Osteocyte (in vitro differentiated cells): ENCODE measurements at places on chromosomes 7 and 10.

DNA sequence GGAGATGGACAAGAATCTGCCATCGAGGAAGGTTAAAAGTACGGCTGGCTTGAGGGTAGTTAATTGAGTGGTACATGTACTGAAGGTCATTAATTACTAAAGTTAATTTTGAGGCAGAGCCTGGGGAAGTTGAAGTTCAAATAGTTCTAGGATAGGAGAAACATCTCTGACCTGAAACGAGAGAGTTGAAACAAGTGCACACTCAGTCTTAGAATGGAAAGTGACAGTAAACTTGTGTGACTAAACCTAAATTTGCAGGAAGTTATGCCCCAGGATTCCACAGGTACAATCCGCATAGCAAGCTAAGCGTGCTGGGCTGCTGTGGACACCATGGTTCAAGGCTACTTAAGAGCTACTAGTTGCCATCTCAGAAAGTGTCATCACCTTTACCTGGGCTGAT lies 209.9 kb downstream of the CHCHD3 start:
- DNase-seq: no peak

GRCh38 chr10:6701289-6701688 lies 121.2 kb upstream of the PRKCQ start:
- DNase-seq: no peak

GRCh38 chr10:28798428-28798955 lies 121.2 kb downstream of the BAMBI start:
- DNase-seq: no peak

GRCh38 chr10:131259535-131259934 lies 52.0 kb downstream of the TCERG1L start:
- DNase-seq: no peak

GRCh38 chr7:99139036-99139435 lies 4.9 kb downstream of the SMURF1 start:
- no peak for DNase-seq

DNA sequence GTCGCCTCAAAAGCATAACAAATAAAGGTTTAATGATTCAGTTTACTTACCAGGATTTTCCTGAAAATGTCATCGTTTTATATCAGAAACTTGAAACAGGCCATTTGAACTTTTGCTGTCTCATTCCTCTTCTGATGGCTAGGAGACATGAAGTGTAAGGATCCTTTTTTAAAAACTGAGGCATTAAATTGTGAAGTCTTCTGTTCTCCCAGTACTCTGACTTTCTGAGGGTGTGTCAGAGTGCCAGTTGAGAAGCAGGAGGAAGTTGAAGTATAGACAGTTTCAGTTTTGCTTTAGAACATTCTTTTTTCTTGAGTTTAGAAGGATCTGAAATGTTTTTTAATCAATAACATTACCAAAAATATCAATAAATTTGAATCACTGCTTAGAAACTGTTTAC lies at the start of gene SAMD9L:
SAMD9L (minus strand) TSS at position 242 of the 400 bp plus-strand sequence. CDS start 12,414 bp downstream, outside the sequence.
- no peak for DNase-seq

- DNase-seq: no peak
Measured at GRCh38 chr10:95697429-95697828, 3.7 kb upstream of the TCTN3 start.

- peak; percentile 34 for DNase-seq
Measured at GRCh38 chr10:47113907-47114500, 186.0 kb upstream of the GDF10 start.

DNA sequence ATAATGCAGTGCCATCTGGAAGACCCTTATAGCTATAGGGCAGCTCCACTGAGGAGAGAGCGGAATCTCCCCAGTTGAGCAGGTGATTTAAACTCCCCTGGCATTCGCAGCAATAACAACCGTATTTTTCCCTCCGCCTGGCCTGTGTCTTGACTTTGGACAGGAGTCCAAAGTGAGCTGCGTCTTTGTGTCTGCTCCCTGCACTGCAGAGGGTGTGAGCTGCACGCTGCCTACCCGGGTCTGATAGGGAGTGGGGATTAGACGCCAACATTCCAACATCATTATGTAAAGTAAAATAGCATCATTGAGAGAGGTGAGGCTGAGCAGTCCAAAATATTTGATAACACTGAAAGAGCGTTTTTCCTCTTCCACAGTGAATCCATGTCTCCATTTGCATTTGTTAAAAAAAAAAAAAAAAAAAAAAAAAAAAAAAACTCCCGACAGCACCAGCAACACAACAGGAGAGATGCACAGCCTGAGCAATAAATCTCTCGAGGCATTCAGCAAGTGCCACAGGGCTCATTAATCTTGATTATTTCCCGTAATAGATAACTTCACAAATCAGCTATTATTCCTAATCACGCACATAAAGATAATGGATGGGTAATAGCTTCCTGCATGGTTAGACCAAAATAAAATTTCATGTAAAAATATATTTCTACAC lies 68.6 kb downstream of the CELF2 start:
- no peak for DNase-seq

DNA sequence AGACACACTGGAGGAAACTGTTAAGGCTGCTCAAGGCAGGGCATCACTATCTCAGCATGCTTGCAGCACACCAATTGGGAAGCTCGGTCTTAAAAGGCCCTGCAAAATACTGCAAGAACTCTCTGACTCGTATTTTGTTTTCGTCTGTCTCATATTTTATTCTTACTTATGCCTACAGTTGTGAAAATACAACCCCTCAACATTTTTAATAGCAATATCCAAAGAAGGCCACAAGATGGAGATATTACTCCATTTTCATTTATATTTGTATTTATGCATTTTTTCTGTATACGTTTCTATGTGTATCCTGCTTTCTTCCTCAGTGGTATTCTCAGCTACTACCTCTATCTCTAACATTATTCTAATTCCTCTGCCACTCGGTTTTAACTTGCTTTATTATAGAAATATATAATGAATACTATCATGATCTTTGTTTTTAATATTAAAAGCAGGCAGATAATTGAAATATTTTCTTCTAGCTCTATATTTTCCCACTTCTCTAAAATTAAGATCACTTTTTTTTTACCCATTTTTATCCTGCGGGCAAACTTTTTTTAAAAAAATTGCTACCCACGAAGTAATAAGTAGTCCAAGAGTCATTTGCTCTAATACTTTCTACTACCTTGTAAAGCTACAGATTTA lies 10.0 kb downstream of the DNAJC1 start:
- DNase-seq: no peak

GRCh38 chr7:88686468-88687229 lies 72.9 kb upstream of the ZNF804B start:
- DNase-seq: no peak

- DNase-seq: no peak
Measured at GRCh38 chr7:97630116-97630515, 101.8 kb upstream of the TAC1 start.

DNA sequence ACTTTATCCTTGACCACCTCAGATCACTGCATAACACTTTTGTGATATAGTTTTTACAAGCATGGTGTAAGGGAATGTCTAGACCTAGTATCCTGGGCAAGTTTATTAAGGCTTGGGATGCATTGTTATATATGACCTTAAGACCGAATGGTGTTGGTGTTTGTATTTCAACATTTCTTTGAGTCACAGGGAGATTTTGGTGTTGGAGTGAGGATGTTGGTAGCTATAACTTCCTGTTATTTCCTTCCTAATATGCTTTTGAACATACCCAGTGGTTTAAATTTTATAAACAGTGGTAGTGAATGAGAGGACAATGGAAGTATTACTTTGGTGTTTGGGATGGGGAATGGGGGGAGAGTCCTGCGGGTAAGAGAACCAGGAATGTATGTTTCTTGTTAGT lies 2.6 kb downstream of the EXOC4 start:
- DNase-seq: no peak

DNA sequence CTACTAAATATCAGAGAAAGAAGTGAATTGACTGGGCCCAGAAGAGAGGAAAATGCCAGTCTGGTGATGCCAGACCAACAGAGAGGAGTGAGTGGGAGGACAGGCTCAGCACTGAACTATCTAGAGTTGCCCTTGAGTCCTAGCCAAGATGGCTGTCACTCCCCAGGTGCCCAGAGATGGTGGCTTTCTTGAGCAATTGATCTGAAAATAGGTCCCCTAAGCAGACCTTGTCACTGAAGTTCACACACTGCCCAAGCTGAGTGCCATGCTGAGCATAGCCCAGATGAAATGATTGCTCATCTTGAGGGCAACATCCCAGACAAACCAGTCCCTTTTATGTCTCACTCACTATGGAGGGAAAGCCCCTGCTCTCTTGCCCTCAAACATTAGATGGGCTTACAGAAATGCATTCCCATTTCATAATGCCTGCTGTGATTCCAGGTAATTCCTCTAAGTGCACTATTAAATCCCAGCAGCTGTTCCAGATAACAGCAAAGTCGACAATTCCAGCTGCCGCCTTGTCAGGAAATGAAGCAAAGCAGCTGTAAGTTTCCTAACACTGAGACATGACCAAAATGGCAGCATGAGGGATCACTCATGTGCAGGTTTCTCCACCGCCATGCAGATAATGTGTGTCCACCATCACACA lies 329.4 kb downstream of the KCNMA1 start:
- DNase-seq: no peak

DNA sequence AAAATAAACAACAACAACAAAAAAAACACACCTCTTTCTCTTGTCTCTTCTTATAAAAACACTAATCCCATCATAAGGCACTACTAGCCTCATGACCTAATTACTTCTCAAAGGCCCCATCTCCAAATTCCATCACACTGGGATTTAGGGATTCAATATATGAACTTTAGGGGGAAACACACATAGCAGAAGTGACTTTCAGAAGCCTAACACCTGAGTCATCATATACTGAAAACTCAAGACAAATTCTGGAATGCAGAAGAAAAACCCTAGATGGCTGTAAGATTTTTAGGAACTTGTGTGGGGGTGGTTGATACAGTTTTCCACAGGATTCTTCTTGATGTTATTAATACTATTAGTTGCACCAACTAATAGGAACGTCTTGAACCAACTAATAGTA lies 33.7 kb upstream of the CSTF2T start:
- DNase-seq: no peak

DNA sequence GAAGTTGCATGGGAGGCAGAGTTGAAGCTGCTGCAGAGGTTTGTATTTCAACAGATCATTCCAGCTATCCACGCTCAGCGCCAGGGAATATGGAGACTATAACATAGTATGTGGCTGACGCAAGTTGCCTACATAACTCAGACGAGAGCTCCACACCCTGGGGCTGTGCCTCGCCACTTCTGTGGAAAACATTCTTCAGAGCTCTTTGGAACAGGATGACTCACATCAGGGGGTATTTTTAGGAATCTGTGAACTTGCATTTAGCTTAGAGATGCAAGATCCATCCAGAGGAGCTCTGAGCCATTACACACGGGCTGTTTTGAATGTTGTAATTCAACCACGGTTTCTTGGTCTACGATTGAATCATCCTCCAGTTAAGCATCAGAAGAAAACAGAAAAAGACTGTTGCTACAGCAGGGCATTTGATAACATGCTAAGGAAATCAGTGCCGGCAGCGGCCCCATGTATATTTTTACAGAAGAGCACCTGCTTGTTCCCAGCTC lies 481.5 kb upstream of the AKR1E2 start:
- peak; percentile 96 for DNase-seq

- DNase-seq: no peak
Measured at GRCh38 chr7:134750083-134751062, 29.1 kb upstream of the CALD1 start.
